ENCODE measurements at places on chromosomes 1 and 21.

- DNase-seq: no peak
Measured at GRCh38 chr1:41856944-41857285, 61.8 kb downstream of the HIVEP3 start.

GRCh38 chr1:247468481-247469140 lies 10.7 kb upstream of the OR2B11 start:
- DNase-seq: no peak

GRCh38 chr1:235329139-235329902 lies 951 bp downstream of the GGPS1 start:
- peak; percentile 53 for DNase-seq

GRCh38 chr1:180912801-180913565 lies at the start of gene KIAA1614:
KIAA1614 (plus strand) TSS chr1:180912897; CDS start chr1:180913244, 347 bp downstream.
- no peak for DNase-seq

DNA sequence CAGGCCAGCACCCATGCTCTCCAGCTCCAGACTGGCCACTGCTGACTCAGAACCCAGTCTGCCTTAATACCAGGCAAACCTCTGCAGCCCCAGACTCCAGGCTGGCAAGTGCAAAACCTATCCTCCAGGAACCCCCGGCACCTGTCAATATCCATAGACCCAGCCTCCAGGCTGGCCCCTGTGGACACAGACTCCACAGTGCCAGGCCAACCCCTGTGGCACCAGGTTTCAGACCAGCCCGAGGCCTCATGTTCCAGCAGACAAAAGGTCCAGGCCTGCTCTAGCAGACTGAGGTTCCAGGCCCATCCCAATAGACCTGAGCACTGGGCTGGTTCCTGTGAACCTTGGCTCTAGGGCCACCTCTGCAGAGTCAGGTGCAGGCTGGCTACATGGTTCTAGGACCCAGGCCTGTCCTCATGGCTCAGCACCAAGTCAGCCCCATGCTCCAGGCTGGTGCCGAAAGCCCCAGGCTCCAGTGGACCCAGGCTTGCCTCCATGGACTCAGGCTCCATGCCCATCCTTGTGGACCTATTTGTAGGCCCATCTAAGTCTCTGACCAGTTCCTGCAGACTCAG lies 118.2 kb downstream of the WDR3 start:
- no peak for DNase-seq

GRCh38 chr1:217014066-217014465 lies 290.8 kb upstream of the ESRRG start:
- DNase-seq: no peak
